ENCODE measurements at places on chromosomes 2 and 18. TPM values are rescaled to one million over a fixed set of nuclear protein-coding genes. Genes with fewer than 3 reads are reported as not detected.
A peak's percentile ranks its signal among the peaks of the same experiment; 100 is the strongest.

The TMEM182 gene
- polyA plus RNA-seq, result 8.8 TPM

- DNase-seq, result no peak
Measured at GRCh38 chr2:237860273-237860935, 981 bp downstream of the RAMP1 start.

- no peak for DNase-seq
Measured at GRCh38 chr2:135800513-135801460, 36.2 kb downstream of the LCT start.

DNA sequence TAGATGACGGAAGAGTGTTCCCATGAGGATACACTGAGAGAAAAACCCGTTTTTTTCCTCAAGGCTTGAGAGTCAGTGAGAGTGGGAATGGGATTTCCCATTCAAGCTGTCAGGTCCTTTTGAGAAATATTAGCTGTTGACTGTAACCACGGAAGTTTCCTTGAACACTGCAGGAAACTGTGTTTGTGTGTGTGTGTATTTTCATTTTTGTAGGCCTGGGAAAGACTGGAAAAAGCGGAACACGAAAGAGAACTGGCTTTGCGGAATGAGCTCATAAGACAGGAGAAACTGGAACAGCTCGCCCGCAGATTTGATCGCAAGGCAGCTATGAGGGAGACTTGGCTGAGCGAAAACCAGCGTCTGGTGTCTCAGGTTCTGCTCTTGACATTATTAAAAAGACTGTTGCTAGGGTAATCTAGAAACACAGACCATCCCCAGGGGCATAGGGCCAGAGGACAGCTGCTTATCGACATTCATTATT, 98.8 kb upstream of the EML6 start:
- DNase-seq, result peak; percentile 75

DNA sequence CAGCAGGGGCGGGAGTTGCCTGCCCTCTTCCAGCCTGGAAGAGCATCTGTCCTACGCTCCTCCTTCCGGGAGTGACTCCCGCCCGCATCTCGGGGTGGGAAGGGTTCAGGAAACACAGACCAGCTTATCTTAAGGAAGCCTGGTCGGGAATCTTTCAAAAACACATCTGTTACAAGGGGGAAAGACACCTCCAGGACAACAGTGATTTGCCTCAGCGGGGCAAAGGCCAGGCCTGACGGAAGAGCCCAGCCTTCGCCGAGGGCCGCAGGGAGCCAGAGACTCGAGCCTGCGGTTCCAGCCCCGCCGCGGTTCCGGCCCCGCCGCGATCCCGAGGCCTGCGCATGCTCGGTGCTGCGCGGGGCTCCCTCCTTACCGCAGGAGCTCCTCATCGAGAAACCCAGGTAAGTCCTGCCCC, 38.1 kb upstream of the TGIF1 start:
- no peak for DNase-seq
